ENCODE measurements at places on chromosomes 2 and 18. TPM values are rescaled to one million over a fixed set of nuclear protein-coding genes. Genes with fewer than 3 reads are reported as not detected.

The TWIST2 gene
- 0.48 TPM for total RNA-seq

The IL36G gene
- 27.4 TPM for total RNA-seq

The AQP12B gene
- not detected for total RNA-seq

The C18orf54 gene
- 2.7 TPM for total RNA-seq

The DSG1 gene
- 33.7 TPM for total RNA-seq

The KLHL14 gene
- total RNA-seq = 0.16 TPM

The ABHD1 gene
- total RNA-seq = not detected

Data from esophagus mucosa (tissue), 1 donor.